ENCODE measurements at places on chromosomes 11 and 22.

DNA sequence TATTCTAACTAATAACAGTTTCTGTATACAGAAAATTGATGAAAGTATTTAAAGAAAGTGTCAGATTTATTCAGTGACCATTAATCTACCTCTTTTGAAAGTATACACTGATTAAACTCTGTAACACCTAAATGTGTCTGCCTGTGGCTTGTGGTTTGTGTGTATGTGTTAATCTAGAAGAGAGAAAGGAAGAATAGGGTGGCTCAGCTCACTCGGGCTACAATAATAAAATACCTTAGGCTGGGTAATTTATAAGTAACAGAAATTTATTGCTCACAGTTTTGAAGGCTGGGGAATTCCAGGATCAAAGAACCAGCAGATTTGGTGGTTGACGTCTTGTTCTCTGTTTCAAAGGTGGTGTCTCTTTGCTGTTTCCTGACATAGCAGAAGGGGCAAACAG, 13.6 kb upstream of the OR5AS1 start:
- DNase-seq: no peak

GRCh38 chr11:36596880-36597279, 1.2 kb downstream of the RAG2 start:
- DNase-seq: no peak

DNA sequence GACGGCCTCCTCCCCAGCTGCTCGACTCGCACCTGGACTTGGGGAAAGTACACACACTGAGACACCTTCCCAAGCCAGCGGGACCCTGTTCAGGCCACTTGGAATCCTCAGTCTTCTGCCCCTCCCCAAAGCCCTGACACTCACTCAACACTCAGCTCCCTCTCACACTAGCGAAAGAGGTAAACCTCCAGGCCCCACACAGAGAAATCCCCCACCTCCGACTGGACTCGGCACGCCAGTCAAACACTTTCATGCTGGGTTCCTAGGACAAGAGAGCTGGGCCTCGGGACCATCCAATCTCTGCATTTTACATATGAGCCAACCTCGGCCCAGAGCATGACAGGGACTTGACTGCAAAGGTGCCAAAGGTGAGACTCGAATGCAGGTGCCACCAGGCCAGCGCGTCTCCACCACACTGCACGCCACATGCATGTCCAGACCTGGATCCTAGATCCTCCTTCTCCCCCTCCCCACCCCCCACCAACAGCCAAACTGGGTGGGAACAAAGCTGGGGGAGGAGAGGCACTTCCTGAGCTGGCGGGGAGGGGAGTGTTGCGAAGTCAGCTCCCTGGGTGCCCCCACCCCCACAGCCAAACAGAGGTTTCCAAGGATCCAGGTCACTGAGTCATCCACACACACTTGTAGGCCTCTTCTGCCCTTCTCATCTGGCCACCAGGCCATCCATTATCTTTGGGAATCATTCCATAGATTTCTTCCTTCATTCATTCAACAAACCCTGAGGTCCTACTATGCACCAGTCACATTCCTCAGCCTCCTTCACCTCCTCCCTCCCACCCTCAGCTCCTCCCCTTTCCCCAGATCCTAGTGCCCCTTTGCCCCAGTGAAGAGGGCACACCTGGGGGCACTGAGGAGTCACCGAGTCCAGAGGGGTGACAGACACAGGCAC, 10.7 kb upstream of the CD5 start:
- DNase-seq: no peak

DNA sequence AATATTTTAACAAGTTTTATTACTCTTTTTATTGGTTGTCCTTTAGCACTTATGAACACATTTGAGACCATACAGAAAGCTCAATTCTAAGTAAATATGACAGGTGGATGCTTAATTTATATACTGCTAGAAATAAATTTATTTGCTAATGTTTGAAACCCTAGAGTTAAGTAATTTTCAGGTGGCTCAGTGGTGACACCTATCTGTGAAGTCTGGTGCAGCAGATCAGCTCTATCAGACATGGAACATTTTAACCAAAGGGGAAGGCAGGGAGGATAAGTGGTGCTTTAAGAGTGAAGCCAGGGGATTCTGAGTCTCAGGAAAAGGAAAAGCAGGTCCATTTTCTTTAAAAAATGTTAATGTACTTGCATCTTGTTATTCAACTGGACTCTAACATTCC, 175.8 kb downstream of the DSCAML1 start:
- DNase-seq: no peak

DNA sequence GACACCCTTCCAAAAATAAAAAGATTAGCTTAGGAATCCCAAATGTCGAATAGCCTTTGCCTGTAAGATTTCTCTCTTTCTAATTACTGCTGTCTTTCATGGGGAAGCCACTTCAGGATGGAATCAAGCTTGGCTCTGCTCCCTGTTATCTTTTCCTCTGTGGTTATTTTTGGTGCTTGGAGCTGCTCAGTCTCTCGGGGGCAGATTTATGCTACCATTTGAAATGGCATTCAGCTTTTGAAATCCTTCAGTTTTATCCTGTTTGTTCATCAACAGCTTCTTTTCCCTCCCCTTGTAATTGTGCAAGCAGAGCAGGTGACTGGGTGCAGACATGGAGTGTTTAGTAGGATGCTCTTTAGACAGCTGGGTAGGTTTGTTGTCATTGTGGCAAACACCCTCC, 111.0 kb downstream of the DBX1 start:
- no peak for DNase-seq

All from kidney (tissue), 22 donors.